ENCODE measurements at places on chromosomes 2 and 18.

DNA sequence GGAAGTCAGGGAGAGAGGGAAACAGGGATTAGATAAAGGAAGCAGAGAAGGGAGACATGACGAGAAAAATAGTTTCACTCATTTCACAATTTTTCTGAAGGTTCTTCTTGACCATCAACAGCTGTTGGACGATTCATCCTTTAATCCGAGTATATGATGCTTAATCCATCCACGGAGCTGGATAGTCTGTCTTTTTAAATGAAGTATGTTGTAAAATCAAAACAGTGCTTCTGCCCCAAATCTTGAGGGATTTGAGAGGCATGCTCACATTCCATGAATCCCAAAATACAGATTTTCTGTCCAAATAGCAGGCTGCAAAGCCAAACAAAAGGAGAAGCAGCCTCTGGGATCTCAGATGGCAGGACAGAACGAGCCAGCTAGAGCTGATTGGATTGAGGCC, 47.5 kb downstream of the EPAS1 start:
- peak; percentile 29 for DNase-seq

GRCh38 chr18:58468191-58468590, 160.7 kb downstream of the ALPK2 start:
- no peak for DNase-seq

GRCh38 chr18:29181151-29181901, 1004.4 kb upstream of the CDH2 start:
- DNase-seq, result peak; percentile 98

DNA sequence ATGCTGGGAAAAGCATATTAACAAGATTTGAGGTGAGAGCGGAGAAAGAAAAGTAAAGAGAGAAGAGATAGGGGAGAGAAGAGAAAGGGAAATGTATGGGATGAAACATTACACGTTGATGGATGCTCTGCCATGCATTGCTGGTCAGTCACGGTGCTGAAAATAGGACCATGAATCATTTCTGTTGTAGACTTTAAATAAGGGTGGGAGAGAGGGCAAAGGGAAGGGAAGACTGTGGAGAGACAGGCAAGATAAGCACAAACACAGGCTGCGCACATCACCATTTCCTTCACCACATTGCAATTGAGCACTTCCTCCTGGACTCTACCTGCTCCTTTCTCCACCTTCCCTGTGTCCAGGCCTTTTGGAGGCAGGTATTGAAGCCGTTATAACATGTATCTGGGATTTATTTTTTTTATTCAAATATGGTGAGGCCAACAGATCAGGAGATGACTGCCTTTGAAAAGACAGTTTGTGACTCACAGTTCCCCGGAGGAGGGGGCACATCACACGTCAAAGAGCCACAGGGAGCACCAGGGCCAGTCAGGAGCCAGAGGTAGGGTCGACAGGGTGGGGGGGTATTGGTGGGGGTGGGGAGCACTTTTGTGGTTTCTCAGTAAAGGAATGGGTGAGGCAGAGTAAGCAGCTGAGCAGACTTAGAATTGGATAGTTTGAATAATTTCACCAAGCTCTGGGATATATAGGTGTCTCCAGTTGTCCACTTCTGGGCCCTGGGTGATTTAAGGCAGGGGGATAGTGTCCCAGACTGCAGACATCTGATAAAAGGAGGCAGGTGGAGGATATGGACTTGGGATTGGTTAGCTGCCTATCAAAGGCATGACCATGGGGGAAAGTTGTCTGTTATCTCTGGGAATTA, 372.8 kb upstream of the ST6GAL2 start:
- no peak for DNase-seq

- no peak for DNase-seq
Observed at GRCh38 chr2:173028671-173029070, 47.0 kb upstream of the MAP3K20 start.

- no peak for DNase-seq
Observed at GRCh38 chr2:6930923-6931647, 13.9 kb downstream of the RNF144A start.

GRCh38 chr18:53795610-53796009, 428.9 kb downstream of the MBD2 start:
- no peak for DNase-seq

DNA sequence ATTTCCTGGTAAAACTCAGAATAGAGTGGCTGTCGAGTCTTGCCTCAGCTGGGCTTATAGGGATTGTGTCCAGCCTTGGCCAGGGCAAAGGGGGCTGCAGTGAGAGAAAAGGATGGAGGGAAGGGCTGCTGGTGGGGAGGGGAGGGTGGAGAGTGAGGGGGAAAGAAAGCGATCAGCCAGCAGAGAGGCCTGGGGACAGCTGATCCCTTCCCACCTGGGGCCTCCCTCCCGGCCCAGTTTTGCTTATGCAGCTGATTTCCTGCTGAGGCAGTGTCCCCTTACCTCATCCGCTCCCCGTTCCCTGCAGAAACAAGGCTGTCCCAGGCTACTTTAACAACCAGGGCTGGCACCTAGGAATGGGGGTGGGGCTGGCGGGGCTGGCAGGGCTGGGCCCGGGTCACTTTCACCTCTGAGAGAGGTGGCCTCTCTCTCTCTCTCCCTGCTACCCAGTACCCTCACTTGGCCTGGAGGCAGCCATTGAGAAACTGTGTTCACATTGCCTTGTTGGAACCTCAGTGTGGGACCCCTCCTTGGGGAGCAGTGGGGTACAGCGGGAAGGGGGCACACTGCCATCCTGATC, 12.2 kb upstream of the GMPPA start:
- DNase-seq, result no peak

DNA sequence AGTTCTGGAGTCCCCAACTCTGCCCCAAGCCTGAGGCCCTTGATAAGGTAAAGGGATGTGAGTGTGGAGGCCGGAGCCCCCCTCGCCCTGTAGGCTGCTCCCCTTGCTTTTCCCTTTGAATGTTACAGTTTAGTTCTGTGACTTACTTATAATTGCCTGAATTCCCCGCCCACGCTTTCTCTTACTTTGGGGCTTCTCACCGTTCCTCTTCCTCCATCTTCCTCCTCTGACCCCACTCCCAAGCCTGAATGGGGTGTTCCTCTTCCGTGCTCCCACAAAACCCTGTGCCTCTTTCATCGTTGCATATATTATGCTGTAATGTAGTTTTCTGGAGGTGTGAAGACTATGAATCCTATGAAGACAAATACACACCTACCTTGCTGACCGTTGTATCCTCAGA, 15.0 kb upstream of the IL1RN start:
- no peak for DNase-seq

DNA sequence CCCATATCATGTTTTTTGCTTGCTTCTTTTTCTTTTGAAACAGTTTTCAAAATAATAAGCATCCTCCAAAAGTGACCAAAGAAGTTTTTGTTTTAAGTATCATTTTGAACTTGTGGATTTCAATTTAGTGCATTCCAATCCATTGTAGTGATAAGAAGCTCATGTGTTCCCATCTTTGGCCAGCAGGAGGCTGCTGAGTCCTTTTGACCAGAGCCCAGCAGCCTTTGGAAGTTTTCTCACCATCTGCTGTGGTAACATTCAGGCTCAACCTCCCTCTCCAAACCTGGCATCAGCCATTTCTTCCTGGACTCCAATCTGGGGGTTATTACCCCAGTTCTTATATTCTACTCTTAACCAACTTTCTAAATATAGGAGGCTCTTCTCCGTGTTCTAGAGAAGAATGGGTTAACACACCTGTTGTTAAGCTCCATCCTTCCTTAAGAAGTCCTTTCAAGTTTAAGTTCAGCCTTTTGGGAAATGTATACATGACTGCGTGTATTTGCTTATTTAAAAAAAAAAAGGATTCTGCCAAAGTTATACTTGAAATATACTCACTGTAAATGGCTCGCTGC, 39.0 kb upstream of the MAL start:
- DNase-seq, result peak; percentile 74

DNA sequence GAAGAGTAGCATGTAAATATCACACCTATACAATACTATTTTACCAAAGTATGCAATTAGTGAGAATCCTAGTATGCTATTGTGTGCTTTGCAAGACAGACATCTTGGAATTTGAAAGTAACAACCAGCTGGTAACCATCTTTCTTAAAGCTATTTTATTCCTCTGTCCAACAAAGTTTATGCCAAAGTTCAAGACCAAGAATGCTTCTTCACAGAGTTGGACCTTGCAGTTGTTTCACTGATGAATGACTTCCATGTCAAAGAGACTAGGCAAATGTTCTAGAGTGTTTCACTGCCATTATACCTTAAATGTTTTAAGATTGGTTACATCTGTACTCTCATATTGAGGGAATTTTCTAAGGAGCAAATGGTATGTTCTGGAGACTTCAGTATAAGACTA, 215.2 kb upstream of the CRIM1 start:
- no peak for DNase-seq

DNA sequence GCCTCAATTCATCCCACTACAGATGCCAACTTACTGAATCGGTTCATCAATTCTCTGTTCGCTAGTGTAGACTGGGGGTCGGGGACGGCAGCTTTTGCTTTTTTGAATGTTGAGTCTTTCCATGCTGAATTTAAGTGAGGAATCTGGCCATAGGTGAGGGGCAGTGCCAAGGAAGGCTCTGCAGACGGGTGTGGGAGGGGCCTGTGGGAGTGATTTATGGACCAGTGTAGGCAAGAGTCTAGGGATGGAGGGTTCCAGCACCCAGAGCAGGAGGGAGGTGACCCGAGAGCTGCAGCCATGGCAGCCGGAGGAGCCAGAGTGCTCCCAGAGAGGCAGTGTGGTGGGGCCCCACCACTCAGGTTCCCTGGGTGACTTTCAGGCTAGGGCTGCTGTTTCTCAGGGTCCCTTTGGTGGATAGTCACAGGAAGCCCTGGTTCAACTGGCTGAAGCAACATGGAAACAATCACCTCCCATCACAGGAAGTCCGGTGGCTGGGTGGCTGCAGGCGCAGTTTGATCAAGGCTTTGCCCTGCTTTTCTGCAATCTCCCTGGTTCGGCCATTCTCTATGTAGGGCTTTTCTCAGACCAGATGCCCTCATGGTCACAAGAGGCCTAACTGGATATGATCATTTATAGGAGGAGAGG, 16.9 kb upstream of the TEX44 start:
- no peak for DNase-seq

- no peak for DNase-seq
Observed at GRCh38 chr2:208192611-208193236, 2.9 kb upstream of the C2orf80 start.

DNA sequence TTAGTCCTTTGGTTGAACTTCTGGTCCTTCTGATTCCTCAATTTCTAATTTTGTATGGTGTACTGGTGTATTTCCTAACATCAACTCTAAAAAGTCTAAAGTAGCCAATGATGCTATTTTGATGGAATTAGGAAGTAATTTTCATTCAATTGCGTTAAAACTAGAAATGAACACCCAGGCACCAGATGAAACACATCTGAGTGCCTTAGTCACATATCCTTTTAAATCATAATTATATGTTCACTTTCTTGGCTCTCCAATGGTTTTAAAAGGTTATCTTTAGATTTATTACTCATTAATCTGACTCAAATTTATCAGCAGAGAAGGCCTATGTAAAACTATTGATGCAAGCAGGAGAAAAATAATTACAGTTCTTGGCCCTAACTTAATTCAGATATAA, 119.7 kb downstream of the GAREM1 start:
- peak; percentile 80 for DNase-seq

DNA sequence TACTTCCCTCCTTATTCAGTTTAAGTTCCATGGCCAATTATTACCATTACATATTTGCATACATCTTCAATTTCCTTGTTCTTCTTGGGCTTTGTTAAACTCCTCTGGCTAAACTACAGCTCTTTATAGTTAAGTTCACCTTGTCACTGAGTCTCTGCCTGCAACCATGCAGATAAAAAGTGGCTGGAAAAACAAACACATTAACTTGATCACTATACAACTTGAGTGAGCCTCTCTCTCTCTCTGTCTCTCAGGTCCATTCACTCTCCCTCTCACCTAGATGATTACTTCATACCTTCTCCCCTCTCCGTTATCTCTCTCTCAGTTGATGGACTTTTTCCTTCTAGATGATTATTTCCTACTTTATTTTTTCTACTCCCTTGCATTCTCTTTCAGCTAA, 30.3 kb downstream of the GCFC2 start:
- no peak for DNase-seq

All from fibroblast of the aortic adventitia (primary cell).